ENCODE measurements at places on chromosomes 11 and 22.

GRCh38 chr11:79165908-79166307 lies 274.9 kb downstream of the TENM4 start:
- no peak for DNase-seq

GRCh38 chr22:39207141-39208012 lies 37.4 kb downstream of the PDGFB start:
- DNase-seq: no peak

DNA sequence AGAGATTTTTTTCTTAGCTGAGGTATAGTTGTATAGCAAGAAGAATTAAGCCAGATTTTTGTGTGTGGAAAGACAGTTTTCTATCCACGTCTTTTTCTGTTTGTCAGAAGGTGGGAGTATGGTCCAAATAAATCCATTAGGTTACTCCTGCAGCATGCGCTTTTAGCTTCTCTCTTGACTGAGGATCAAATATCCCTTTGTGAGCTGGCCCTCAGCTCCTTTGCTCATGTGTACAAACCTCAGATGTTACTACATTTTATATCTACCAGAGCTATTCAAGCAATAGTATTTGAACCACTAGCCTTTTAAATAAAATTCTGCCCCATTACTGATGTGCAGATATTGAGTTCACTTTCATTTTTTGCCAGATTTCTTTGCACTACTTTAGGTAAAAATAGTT lies 8.8 kb upstream of the SIDT2 start:
- no peak for DNase-seq

GRCh38 chr11:32779136-32779535 lies 15.3 kb downstream of the CCDC73 start:
- no peak for DNase-seq

- DNase-seq: no peak
Measured at GRCh38 chr22:46770151-46770641, 7.7 kb downstream of the TBC1D22A start.

DNA sequence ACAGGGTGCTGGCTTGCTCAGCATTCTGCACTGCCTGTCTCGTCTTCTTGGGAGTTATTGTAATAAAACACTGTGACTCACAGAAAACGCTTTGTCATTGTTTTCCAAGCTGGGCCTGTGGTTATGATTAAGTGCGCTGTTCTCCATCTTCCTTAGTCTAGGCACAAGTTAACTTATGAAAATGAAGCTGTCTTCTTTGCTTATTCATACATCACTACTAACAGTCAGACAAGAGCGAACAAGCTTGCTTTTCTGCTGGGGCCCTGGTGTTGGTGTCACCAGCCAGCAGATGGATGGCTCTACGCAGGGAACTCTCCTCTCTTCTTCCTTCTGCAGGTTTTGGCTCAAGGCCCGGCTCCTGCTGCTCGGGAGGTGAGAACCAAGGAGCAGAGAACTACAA lies 380.1 kb upstream of the SYN3 start:
- DNase-seq: no peak

DNA sequence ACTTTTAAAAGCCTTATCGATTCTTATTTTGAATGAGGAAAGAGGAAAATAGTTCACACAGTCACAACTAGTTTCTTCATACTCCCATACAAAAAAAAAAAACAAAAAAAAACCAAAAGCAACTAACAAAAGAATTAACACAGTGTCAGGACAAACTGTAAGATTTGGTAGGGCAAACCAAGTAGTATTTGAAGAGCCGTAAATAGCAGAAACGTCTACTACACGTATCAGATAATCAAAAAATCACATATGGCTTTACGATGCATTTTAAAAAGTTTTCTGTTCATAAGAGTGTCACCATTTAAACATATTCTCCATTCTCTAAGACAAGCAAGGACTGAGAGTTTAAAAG lies 2.3 kb downstream of the PICALM start:
- DNase-seq: no peak

DNA sequence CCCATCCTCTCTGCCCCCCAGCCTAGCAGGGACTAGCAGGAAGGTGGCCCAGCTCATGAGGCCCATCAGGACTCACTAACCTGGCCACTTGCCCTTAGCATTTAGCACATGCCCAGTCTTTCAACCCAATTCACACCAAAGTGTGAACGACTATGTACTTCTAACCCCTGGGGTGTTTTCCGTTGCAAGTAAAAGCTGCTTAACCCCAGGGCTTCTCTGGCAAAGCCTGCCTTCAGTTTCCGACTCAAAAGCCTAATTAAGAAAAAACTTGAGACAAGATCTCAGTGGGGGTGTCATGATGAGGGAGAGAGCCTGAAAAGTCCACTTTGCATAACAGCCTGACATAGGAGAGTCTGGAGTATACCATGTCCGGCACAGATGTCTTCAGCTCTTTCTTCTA lies 347.8 kb downstream of the MN1 start:
- DNase-seq: no peak

GRCh38 chr22:25351631-25352293 lies 132.3 kb downstream of the CRYBB2 start:
- no peak for DNase-seq

- DNase-seq: no peak
Measured at GRCh38 chr22:47784367-47784983, 1022.0 kb downstream of the TBC1D22A start.

DNA sequence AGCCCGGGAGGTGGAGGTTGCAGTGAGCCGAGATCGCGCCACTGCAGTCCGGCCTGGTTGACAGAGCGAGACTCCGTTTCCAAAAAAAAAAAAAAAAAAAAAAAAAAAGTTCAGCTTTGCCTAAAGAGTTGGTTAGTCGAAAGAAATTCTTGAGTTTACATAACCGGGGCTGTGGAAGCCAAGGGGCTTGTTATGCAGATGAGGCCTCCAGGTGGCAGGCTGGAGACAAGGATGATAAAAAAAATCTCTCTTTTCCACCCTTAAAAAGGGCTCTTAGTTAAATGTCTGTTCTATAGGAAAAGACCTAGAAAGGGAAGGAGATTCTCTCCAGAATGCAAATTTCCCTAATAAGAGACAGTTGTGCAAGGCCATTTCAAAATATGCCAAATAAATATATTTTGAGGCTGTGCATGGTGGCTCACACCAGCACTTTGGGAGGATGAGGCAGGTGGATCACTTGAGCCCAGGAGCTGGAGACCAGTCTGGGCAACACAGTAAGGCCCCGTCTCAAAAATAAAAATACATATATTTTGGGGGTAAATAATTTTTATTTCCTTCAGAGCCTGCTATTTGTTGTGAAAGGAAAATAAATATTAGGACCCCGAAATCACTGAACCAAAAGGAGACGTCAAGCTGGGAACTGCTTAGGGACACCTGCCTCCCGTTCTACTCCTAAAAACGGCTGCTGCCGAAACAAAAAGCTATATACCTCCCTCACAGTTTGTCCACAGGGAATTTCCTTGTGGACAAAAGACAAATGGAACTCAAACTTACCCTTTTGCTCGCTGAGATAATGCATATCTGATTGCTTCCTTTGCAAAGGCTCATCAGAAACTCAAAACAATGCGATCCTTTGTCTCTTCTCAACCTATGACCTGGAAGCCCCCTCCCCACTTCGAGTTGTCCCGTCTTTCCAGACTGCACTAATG lies 2.4 kb upstream of the IFITM2 start:
- peak; percentile 39 for DNase-seq

- DNase-seq: no peak
Measured at GRCh38 chr22:39243439-39244135, 1.2 kb downstream of the PDGFB start.

- DNase-seq: no peak
Measured at GRCh38 chr11:32478277-32478731, 43.0 kb upstream of the WT1 start.

DNA sequence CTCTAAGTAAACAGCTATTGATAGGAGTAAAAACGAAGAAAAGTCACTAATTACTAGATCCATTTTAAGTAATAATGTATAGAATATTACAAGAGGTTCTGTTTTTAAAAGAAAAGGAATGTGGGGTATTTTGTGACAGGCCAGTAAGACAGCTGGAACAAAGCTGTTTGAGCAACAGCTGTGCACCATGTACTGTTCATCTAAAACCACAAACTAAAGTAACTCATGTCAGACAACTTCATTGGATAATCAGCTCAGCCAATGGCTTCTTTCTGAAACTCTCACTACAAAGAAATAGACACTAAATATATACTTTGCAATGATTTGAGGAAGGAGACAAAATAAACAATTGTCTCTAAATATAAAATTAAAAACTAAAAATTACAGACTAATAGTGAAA lies 16.1 kb downstream of the RRAS2 start:
- DNase-seq: no peak

- no peak for DNase-seq
Measured at GRCh38 chr22:47160781-47161520, 398.5 kb downstream of the TBC1D22A start.

GRCh38 chr11:9839550-9839949 lies 175.7 kb downstream of the SWAP70 start:
- no peak for DNase-seq

DNA sequence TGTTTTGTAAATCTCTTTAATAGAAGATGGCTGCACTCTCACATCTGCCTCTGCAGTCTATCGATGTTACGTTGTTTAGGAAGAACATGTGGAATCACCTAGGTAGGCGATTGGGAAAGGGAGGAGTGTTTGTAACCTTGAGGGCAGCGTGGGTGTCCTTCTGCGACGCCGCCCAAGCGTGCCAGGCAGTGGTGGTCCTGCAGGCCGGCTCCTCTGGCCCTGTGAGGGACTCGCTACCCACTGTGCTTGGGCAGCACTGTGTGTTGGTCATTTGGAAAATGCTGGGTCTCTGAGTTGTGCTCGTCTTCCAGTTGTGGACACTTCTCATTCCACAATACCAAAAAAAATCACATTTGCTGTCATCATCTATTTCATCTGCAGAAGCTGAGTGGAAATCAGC lies 29.1 kb downstream of the CTTN start:
- no peak for DNase-seq

- no peak for DNase-seq
Measured at GRCh38 chr22:49423125-49423650, 404.5 kb downstream of the BRD1 start.

DNA sequence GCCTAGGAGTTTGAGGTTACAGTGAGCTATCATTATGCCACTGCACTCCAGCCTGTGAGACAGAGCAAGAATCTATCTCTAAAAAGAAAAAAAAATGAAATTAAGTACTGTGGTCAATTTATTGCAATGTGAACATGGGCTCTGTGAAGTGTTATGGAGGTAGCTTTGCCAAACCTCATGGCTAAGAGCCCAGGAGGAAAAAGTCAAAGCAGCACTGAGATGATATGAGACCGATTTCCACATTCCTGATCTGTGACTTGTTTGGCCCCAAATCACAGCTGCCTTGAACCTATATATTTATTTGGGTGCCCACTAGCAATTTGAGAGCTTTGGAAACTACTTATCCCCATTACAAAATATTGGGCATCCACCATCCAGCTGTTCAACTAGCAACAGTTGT lies 29.8 kb upstream of the TMEM135 start:
- DNase-seq: no peak

GRCh38 chr11:62830904-62831519 lies 839 bp downstream of the STX5 start:
- no peak for DNase-seq

- DNase-seq: no peak
Measured at GRCh38 chr11:75625021-75625420, 43.8 kb downstream of the MAP6 start.

- DNase-seq: no peak
Measured at GRCh38 chr22:43689356-43689755, 122.7 kb downstream of the EFCAB6 start.

DNA sequence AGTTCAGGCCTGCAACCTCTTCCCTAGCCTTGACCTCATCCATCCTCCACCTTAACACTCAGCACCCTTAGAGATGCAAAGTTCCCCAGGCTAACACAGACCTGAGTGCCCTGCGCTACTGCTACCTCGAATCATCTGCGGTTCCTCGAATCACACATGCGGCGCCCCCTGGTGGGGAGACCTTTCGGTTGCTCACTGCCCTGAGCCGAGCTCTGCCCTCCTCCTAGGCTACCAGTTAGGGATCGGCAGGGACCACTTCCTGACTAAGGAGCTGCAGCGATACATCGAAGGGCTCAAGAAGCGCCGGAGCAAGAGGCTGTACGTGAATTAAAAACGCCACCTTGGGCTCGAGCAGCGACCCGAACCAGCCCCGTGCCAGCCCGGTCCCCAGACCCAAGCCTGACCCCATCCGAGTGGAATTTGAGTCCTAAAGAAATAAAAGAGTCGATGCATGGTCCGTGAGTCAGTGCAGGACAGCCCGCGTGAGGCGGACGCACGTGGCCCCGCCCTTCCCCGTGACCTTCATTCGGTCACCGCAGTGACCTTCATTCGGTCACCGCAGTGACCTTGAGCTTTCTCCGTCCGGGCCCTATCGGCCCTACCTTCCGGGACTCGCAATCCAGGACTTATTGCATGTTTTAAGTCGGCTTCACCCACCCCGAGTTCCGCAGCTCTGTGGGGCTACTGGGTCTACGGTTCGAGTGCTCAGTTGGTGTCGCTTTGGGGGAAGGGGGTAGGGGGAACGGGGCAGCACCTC lies 830 bp upstream of the ESRRA start:
- DNase-seq: peak; percentile 90

- DNase-seq: no peak
Measured at GRCh38 chr22:36330127-36330526, 57.6 kb downstream of the MYH9 start.

DNA sequence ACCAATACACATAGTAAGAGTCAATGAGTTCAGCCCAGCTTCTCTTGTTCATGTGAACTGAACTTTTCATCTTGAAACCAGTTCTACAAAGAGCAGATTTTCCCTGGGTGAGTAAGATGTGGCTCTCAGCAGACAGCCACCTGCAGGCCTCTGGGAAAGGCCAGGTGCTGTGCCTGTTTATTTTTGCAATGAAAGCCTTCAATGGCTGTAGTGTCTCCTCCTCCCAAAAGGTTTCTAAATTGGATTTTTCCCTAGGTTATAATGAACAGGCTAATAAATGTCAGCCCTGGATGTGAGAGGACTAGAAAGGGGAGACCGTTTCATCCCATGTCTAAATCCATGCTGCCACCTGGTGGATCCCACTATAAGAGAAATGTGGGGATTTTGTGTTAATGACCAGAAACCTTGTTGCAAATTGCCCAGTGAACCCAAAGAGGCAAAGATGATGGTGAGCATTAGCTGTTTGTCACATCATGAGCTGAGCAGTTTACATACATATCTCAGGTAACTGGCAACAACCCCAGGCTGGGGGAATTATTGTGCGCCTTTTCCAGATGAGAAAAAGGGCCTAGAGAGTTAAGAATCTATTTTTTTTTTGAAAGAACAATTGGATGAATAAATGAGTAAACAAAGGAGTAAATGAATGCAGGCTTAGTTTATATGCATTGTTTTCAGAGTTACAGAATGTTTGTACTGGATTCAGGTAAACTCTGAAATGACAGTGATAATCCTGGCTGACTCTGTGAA lies 12.7 kb downstream of the C11orf91 start:
- DNase-seq: no peak

GRCh38 chr22:30944986-30945385 lies 23.6 kb downstream of the MORC2 start:
- no peak for DNase-seq

- DNase-seq: no peak
Measured at GRCh38 chr11:69376155-69377028, 82.4 kb downstream of the MYEOV start.

All from stimulated activated naive CD4-positive, alpha-beta T cell treated with Interleukin-2 at 50 U/mL for 16 hours (primary cell).